ENCODE measurements at places on chromosomes 5 and 9. TPM values are rescaled to one million over a fixed set of nuclear protein-coding genes. Genes with fewer than 3 reads are reported as not detected.

Gene SLC6A3
- 0.33 TPM for total RNA-seq

Gene CFAP90
- total RNA-seq = 0.76 TPM

Gene CDH9
- total RNA-seq = 0.05 TPM

Gene TNFAIP8
- total RNA-seq = 119 TPM

Gene SLC4A9
- total RNA-seq = not detected

Gene ARL14EPL
- total RNA-seq = not detected

Gene CETN3
- 54.6 TPM for total RNA-seq

Gene CCDC180
- 1.6 TPM for total RNA-seq

Gene ZDHHC11B
- 0.71 TPM for total RNA-seq

Gene PKD2L2
- not detected for total RNA-seq

Gene NSD1
- total RNA-seq = 34.1 TPM

Gene SLC6A18
- total RNA-seq = not detected

Gene PCDHB6
- 0.09 TPM for total RNA-seq
